Left hindlimb (tissue), 1 donor: ENCODE measurements at places on chromosomes 5 and 9.

- no peak for DNase-seq
Observed at GRCh38 chr5:107363768-107364167, 307.0 kb downstream of the EFNA5 start.

GRCh38 chr5:131571669-131572168 is 63.3 kb downstream of the RAPGEF6 start:
- no peak for DNase-seq

DNA sequence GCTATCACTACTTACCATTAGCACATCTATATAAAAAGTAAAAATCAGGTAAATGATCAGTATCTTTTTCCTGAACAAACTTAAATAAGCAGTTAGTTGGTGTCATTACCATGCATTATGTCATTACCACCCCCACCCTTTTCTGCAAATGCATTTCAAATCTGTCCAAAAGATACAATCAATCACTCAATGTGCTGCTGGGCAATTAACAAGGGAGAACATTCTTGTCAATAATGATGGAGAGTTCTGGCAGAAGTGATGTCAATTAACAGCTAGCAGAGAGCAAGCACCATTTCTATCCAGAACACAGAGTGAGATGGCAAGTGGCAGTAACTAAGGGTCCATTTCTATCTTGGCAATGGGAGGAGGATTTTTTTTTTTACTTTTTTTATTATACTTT is 3.5 kb upstream of the PDE4D start:
- DNase-seq, result no peak

DNA sequence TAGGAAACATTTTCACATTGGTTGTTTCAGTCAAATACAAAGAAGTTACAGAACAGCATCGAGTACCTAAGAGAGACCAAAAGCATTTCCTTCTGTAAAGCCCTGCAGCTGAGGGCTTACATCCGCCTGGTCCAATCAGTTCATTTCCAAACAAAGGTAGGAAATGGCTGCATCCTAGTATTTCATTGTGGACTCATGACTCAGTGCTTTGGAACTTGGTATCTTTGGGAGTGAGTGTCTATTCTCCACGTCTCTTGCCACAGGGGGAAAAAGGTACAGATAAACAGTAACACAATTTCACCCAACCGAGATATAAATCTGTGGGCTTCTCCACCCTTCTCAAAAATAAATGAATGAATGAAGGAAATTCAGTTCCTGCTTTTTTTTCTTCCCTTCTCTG is 75.4 kb downstream of the NFIB start:
- no peak for DNase-seq

GRCh38 chr5:90173299-90174030 is 236.1 kb downstream of the CETN3 start:
- DNase-seq, result no peak

GRCh38 chr5:139658501-139658927 is 10.4 kb downstream of the CXXC5 start:
- no peak for DNase-seq

GRCh38 chr9:115520646-115521045 is 402.7 kb upstream of the TNC start:
- DNase-seq, result peak; percentile 31

- DNase-seq, result no peak
Observed at GRCh38 chr9:128495804-128496417, 8.6 kb upstream of the GLE1 start.
